ENCODE measurements at places on chromosomes 2 and 18.

GRCh38 chr18:57697426-57697825 lies 75.8 kb upstream of the NARS1 start:
- DNase-seq, result no peak

DNA sequence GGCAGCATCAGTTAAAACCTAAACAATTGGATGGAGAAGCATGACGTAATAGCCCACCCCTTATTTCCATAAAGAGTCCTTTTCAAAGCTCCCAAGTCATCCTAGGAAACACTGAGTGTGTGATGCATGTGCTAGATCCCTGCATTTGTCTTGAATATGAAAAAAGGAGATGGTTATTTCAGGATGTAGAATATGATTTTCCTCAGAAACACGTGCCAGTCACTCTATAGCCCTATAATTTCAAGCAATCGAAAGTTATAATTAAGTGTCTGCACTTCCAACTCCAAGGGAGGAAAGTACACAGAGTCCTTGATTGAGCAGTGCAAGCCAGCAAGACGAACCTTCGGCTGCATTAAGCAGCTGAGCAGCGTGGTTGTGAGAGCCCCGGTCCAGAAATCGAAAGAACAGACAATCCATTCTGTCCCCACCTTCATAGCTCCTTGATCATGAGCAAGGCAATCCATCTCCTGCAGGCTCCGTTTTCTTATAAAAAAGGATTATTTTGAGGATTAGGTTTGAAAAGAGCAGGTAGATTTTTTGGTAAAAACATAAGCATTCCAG lies 287.7 kb downstream of the FBXO15 start:
- no peak for DNase-seq

GRCh38 chr2:234730066-234730640 lies 221.7 kb upstream of the SH3BP4 start:
- no peak for DNase-seq

DNA sequence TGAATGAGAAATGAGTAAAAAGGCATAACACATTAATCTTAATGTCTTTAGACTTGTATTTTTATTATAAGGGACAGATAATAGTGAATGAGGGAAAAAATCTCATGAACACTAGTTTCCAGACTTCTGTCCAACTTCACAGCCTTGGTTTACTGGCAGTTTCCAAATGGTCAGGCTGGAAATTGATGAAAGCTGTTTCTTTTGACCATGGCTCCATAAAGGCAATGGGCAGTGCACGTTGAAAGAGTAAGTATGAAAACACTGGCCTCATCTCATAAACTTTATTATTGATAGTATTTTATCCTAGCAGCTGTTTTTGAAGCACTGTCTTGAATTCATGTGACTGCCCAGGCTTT lies 23.1 kb downstream of the BCL2L11 start:
- no peak for DNase-seq

GRCh38 chr2:211748339-211748738 lies 790.3 kb downstream of the ERBB4 start:
- no peak for DNase-seq

- DNase-seq, result no peak
Observed at GRCh38 chr2:122323927-122324326, 568.5 kb downstream of the TSN start.

DNA sequence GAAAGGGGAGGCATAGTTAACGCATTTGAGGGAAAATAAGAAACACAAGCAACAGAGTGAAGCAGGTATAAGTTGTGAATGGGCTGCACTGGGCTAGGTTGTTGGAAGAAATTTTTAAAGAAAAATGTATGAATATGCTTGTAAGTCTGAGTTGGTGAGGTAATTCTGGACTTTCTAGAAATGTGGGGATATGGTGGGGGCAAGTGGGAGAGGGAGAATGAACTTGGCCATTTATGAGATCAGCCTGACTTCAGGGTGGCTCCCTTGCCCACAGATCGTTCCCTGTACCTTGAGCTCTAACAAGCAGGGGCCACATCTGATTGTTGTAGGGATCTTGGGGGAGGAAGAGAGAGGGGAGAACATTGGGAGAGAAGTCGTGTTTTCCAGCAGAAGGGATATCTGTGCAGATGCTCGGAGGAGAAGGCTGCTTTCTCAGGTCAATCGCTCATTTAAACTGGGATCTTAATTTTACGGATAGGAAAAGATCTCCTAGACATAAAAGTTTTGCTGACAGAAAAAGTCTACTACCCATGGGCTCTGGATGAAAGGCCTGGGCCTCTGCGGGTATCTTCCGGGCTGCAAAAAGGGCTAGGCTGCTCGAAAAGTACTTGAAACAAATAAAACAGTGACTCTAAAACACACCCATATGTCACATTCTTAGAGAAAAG lies 42.5 kb upstream of the FZD5 start:
- no peak for DNase-seq

DNA sequence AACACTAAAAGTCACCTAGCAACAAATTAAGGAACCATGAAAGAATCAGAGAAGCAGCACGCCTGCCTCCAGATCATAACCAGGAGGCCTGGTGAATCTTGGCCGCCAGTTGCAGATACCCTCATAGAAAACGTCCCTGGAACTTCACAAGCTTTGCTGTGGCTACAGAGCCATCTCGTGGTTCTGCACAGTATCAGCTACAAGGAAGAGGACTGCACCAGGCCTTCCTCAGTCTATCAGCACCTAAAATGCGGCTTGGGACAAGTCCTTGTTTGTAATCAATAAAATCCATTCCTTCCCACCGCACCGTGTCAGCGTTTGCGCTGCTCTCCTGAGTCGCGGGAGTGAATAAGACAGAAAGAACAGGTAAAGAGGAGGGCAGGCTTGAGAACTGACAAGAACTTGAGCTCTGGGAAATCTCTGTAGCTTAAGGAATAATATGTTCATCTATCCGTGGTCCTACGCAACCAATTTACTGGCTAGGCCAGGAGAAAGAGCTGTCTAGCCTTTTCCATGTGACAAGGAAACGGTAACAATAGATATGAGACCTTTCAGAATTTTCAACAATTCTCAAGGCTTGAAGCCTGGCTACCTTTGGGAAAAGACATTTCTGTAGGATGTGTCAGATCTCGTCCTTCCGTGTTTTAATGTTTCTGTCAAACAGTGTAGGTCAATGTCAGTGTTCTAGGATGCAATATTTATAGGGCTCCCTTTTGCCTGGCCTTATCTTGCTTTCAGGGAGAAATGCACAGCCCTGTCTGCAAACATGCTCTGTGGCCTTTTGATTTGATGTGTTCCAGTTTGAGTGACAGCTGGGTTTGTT lies 128.5 kb upstream of the RAB12 start:
- peak; percentile 26 for DNase-seq

GRCh38 chr2:96874198-96874831 lies 4.4 kb upstream of the SEMA4C start:
- no peak for DNase-seq

GRCh38 chr2:61898810-61899209 lies 6.7 kb upstream of the COMMD1 start:
- DNase-seq, result no peak

- DNase-seq, result no peak
Observed at GRCh38 chr18:8703092-8703709, 2.2 kb upstream of the MTCL1 start.

DNA sequence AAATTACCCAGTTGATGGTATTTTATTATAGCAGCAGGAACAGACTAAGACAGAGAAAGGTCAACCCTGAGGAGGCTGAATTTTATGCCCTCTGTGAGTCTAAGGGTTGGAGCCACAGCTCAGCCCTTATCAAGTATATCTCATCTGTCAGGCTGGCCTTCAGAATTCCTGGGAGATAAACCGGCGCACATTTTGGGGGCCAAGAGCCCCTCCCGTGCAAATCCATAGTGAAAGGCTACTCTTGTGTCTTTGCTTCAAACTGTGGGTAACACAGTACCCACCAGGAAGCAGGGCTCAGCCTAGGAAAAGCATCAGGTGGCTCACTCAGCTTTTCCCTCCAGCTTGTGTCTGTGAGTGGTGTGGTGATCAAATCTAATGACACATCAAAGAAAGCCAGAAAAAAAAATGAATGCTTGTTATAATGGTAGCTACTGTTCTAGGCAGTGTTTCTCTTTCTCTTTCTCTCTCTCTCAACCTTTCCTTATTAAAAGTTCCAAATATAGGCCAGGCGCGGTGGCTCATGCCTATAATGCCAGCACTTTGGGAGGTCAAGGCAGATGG lies 25.0 kb upstream of the ASXL2 start:
- no peak for DNase-seq

DNA sequence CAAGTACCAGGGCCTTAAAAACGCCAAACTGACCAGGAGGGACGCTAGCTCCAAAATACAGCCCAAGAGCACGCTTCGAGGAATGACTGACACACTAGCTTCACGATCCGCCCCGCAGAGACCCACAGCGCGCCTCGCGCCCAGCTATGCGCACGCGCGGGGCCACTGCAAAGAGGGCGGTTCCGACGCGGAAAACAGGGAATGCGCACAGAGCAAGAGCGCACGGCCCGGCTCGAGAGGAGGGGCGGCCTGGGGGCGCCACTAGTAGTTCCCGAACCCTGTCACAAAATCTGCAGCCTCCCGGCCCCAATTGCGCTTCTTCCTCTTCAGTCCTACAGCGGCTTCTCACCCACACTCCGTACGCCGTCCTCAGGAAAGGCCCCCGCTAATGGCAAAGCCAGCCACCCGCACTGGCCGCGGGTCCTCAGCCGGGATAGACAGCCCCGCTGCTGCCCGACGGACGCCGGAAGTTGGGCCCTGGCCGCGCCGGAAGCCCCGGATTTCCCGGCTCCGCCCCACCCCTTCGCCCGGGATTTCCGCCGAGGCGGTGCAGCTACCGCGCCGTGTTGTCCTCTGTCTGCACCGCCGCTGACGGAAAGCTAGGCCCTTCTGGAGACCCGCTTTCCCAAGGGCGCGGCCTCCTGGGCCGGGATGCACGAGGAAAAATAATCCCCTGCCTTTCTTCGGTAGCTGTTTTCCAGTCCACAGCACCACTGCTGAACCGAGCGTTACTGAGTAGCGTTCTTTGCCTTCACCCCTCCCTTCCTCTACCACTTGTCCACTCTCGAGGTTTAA lies at the start of gene HDHD2:
HDHD2 (minus strand) TSS at position 472 of the 795 bp plus-strand sequence. CDS start 14,061 bp downstream, outside the sequence.
- no peak for DNase-seq

- DNase-seq, result no peak
Observed at GRCh38 chr2:64349131-64349530, 104.8 kb upstream of the LGALSL start.

DNA sequence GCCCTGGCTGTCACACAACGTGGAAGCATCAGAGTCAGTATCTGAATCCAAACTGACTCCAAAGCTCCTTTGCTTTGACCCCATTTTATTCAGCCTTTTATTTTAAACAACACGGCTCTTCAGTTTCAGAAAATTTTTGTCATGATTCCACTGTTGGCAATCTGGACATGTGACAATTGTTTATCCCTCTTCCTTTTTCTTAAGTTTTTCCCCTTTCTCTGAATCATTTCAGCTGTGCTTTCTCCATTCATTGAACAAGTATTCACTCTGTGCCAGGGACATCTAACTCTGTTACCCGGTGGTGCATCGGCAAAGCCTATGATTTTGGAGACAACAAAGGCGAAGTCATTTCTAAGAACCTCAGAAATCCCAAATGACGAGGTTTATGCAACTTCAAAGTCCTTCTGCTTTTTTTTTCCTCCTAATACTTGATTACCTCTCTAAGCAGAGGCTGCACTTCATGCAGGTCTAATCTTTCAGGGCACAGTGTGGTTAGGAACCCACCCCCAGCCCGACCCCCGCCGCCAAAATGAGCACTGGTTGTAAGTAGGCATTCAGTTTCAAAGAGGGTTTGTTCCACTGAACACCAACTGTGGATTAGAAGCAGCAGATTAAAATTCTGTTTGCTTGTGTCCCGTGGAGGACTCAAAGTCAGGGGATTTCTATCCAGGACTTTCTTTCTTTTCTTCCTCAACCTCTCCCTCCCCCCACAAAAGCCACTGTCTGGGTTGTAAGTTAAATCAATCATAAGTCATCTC lies 18.6 kb downstream of the ST6GAL2 start:
- no peak for DNase-seq

DNA sequence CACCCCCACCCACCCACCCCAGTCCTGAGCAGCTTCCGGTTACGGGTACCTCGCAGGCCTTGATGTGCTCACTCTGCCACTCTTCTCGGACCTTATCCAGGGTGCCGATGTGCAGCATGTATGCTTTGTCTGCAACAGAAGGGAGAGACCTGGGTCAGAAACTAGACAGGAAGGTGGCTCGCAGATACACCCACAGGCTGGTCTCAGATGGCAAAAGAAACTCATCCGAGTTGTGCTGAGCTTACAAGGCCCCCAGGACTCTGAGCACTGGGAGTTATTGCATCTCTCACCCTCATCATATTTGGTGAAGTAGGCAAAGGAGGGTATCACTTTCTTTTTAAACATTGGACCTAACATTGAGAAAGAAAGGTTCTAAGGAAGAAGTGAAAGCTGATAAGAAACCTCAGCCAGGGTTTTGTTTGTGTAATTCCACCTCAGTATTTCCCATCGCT lies 30.6 kb upstream of the EPG5 start:
- no peak for DNase-seq

Data from AG04449 (cell line).